ENCODE measurements at places on chromosomes 3 and 15.

GRCh38 chr3:99966662-99967416 is 147.5 kb downstream of the FILIP1L start:
- no peak for DNase-seq

DNA sequence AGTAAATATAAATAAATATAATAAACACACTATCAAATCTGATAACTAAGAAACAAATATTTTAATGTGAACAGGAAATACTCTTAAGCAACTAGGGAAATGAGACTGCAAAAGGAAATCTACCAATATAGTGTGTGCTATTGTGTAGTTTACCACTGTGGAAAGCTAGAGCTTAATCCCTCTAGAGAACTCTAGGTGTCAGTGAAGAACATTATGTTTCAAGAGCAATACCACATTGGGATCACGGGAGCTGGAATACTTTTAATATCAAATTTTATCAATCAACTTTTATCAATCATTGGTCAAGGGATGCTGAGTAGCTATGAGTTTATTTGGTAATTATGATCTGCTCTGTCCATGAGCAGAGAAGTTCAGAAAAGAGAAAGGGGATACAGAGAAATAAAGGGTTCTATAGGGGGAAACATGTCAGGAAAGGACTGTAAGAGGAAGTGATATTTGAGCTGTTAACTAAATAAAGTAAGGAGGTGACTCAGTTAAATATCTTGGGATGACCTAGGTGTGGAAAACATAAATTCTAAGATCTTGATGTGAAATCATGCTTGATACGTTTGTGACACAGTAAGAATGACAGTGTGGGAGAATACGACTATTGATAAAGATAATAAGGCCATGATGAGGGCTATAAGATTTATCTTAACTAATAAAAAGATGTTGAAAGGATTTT is 762.2 kb upstream of the ALCAM start:
- DNase-seq, result peak; percentile 39

- no peak for DNase-seq
Measured at GRCh38 chr3:110710603-110711002, 361.0 kb upstream of the NECTIN3 start.

- no peak for DNase-seq
Measured at GRCh38 chr3:73719413-73719851, 94.7 kb upstream of the PDZRN3 start.

DNA sequence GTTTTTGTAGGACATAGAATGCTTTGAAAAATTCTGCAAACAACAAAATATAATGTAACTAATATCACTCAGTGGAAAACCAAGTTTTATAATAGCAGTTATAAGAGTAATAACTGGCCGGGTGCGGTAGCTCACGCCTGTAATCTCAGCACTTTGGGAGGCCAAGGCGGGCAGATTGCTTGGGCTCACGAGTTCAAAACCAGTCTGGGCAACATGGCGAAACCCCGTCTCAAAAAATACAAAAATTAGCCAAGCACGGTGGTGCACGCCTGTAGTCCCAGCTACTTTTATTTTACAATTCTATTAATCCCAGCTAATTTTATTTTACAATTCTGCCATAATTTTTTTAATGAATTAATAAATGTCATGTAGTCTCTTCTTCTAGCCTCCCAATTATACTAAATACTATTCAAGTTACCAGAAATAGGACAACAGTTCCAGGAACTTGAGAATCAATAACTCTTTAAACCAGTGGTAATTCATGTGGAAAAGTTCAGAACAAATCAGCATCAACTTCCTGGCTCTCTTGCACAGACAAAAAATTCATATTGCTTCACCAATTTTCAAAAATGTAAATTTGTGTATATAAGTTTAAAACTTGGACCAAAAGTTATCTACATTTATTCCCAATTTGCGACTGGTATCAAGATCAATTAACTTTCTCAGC is 2.2 kb downstream of the DENND4A start:
- DNase-seq, result no peak

GRCh38 chr15:27244047-27244446 is 273.1 kb downstream of the GABRG3 start:
- no peak for DNase-seq

DNA sequence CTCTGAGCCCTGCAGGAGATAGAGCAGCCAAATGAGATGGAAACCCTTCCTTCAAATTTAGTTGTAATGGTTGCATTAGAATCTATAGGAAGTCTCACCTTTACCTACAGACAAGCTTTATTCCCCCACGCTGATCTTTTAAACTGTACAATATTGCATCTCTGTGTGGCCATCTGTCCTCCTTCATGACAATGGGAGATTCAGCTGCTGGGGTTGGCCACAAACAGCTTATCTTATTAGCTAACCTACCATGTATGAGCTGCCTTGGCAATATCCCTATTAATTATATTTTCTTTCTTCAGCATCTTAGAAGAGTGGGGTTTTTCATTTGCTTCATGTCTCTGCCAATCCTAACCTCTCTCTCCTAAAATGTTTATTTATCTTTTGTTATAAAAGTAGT is 238.7 kb upstream of the NR2E3 start:
- no peak for DNase-seq

DNA sequence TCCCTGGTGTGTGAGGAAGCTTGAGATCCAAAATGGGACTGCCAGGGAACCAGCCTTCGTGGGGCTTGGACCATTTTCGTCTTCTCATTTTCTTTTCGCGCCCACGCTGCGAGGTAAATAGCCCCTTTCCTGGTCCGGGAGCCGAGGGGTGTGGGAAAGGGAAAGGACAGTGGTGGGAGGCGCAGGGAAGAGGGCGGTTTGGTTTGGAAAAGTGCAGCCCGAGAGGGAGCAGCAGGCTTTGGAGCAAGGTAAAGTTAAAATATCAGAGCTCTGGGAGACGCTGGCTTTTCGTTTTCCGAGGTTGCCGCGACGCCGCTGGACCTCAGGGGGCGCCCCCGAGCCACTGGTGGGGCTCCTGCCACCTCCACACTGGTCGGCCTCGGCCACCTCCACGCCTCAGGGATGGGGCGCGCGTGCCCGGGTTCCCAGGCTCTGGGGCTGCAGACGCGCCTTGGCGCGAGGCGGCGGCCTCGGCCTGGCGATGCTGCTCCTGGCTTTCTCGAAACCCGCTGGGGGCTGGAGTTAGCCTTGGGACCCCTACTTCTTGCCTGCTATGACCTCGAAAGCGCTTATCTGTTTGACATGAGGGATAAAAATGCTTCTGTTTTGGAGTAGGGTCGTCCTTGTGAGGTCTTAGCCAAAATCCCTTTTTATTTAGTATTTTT is 3.2 kb downstream of the PTPRG start:
- no peak for DNase-seq

DNA sequence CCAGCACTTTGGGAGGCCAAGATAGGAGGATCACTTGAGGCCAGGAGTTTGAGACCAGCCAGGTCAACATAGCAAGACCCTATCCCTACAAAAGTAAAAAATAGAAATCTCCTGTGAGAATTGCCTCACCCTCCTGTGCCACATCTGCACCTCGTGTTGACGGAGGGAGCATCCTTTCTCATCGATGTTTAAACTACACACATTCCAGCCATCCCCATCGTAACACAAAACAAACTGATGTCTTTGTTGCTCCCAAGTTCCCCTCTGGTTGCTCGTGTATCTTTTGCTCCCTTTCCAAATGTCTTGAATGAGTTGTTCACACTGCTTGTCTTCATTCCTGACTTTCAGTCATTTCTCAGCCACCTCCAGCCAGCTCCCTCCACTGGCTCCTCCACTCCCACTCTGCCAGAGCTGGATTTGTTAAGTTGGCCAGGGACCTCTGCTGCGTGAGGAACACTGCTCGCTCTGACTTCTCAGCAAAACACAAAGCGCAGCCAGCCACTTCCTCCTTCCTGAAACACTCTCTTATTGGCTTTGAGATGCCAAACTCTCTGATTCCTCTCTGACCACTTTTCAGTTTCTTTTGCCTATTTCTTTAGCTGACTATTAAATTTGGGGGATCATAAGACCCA is 53.6 kb upstream of the ATP13A3 start:
- DNase-seq, result no peak

- DNase-seq, result no peak
Measured at GRCh38 chr15:75097939-75098338, 74.5 kb downstream of the PPCDC start.

GRCh38 chr3:134134698-134135415 is 105.1 kb upstream of the SLCO2A1 start:
- DNase-seq, result no peak

DNA sequence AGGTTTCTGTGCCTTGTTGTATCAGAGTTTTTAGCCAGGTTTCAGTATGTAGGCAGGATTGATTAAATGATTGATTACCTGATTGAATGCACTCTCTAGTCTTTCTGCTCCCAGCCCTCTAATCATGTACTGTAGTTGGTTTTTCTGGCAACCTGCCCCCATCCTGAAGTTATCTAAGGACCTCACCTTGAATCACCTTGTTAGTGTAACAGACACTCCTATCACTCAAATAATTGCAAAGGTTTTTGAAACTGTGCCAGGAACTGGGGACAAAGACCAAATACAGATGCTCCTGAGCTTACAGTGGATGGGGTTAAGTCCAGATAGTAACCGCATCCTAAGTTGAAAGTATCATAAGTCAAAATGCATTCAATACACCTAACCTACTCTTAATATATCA is 141.5 kb upstream of the EIF1B start:
- DNase-seq, result no peak

DNA sequence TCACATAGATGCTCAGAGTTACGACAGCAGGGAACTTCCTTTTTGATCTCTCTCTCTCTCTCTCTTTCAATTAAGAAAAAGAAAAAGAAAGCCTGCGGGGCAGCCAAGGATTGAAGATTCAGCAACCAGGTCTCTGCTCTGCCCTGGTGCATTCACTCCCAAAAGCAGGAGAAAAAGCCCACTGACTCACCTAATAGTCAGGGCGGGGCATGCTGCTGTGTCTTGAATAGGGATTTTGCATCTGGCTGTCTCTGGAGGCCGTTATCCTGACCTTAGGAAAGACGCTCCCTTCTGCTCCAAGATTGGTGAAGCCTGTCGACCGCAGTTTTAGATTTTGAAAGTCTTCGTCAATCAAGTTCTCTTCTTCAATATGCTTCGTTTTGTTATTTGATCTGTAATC is 20.8 kb upstream of the ITGB5 start:
- DNase-seq, result no peak

GRCh38 chr15:98609144-98609852 is 39.0 kb upstream of the IGF1R start:
- DNase-seq, result peak; percentile 51

DNA sequence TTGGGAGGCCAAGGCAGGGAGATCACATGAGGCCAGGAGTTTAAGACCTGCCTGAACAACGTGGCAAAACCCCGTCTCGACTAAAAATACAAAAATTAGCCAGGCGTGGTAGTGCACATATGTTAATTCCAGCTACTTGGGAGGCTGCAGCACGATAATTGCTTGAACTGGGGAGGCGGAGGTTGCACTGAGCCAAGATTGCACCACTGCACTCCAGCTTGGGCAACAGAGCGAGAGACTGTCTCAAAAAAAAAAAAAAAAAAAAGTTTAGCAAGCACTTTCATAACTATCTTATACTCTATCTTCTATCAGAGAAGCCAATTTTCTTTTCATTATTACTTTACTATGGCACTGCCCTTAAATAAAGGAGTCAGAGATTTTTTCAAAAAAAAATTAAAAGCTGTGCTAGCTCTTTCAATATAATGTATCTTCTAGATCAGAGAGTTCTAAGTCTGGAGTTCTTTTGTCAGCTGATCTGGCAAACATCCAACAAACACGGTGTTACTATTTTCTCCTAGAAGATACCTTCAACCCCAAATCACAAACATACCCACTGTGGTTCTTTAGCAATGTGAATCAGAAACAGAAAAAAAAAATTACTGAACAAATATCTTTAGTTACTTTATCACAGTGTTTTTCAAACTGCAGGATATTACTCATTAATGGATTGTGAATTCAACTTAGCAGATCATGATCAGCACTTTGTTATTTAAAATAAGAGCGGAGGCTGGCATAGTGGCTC is 3.0 kb downstream of the ZNF770 start:
- no peak for DNase-seq

DNA sequence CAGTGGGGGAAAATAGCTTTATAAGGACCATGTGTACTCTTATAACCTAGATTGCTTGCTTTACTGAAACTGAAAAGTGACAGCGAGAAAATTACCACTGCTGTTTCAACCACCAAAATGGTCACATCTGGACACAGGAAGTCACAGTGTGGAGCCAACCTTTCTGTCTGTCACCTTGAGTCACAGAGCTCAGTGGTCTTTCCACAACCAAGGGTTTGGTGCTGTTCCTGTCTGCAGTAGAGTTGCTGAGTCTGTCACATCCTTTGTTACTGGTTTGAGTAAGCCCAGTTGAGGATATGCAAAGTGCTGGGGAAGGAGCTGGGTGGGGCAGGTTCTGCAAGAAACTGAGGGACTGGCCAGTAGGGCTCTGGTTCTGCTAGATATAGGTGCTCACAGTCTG is 139.1 kb upstream of the EIF1B start:
- DNase-seq, result no peak

Measured in HS-27A (cell line).